IMR-90 (cell line): ENCODE measurements at places on chromosomes 12 and 14. TPM values are rescaled to one million over a fixed set of nuclear protein-coding genes. Genes with fewer than 3 reads are reported as not detected.

The SYT1 gene
- total RNA-seq = 3.0 and 4.2 TPM in 2 replicates

The CATSPERB gene
- not detected in 2 replicates for total RNA-seq

The LRRC10 gene
- total RNA-seq = not detected in 2 replicates

DNA sequence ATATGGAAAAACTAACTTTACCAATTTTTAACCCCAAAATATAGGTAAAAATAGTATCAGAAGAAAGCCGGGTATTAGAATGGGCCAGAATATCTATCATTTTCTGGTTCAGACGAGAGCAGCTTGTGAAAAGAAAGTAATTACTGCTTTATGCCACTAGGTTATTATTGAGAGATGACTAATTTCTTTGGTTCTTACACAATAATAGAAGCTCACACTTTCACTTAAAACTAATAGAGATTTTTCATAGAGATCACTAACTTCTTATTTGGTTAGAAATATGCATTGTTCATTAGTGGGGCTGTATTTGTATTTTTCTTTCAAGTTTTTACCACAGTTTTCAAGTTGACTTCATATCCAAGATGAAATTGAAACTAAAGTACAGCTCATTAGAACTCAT, 1241.2 kb upstream of the FLRT2 start:
- no peaks in the 10 kb centered on the region for H3K27me3 ChIP-seq
- H3K4me1 ChIP-seq = no peaks in the 10 kb centered on the region
- H3K27ac ChIP-seq = no peak overlapping the region
- no peak for DNase-seq

GRCh38 chr12:100141666-100141997, 1.0 kb downstream of the BLTP3B start:
- no peaks in the 10 kb centered on the region for H3K27me3 ChIP-seq
- H3K36me3 ChIP-seq = no peaks in the 10 kb centered on the region
- H3K27ac ChIP-seq = peak overlapping the region; percentile 93
- DNase-seq = peak; percentile 92
- peak overlapping the region; percentile 91 for H3K4me3 ChIP-seq
- H3K4me1 ChIP-seq = peaks cover 9% of the 10 kb centered on the region

DNA sequence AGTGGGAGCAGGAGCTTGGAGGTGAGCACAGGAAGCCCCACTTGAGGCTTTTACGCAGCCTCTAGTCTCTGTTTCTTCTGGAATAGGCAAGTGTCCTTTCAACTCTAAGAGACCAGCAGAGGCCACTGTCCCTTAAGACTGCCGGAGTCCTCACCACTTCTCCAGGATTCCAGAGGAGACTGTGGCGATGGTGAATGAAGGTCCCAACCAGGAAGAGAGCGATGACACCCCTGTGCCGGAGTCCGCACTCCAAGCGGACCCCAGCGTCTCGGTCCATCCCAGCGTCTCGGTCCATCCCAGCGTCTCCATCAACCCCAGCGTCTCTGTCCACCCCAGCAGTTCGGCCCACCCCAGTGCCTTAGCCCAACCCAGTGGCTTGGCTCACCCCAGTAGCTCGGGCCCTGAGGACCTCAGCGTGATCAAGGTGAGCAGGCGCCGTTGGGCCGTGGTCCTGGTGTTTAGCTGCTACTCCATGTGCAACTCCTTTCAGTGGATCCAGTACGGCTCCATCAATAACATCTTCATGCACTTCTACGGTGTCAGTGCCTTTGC, 442 bp downstream of the FLVCR2 start:
- H3K27me3 ChIP-seq = peaks cover 8% of the 10 kb centered on the region
- H3K36me3 ChIP-seq = no peaks in the 10 kb centered on the region
- H3K4me1 ChIP-seq = peaks cover 8% of the 10 kb centered on the region; the same call in 1 of the 2 replicates
- peak; percentile 31 for DNase-seq
- H3K27ac ChIP-seq = peak overlapping the region; percentile 48; the same call in 1 of the 2 replicates

DNA sequence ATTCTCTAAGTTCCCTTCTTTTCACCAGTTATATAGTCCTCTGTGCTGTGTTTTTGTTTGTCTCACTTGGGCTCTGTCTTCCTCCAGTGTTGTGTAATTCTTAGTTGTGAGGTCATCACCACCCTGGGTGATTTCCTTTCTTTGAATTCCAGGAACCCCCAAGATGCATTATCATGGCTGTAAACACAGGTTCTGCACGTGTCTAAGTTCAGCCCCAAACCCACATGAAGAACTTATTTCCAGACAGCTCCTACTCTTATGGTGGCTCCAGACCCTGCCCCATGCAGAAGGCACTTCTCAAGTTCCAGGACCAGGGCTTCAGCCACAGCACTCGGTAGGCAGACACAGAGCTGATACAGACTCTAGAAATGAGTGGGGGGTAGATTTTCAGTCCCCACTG, 560.5 kb downstream of the BCL11B start:
- no peaks in the 10 kb centered on the region for H3K36me3 ChIP-seq
- no peak for DNase-seq
- H3K4me1 ChIP-seq = no peaks in the 10 kb centered on the region

The STYK1 gene
- 0.72 and 1.1 TPM in 2 replicates for total RNA-seq

The PAX9 gene
- total RNA-seq = not detected in 2 replicates

The TSPAN19 gene
- total RNA-seq = not detected in 2 replicates

DNA sequence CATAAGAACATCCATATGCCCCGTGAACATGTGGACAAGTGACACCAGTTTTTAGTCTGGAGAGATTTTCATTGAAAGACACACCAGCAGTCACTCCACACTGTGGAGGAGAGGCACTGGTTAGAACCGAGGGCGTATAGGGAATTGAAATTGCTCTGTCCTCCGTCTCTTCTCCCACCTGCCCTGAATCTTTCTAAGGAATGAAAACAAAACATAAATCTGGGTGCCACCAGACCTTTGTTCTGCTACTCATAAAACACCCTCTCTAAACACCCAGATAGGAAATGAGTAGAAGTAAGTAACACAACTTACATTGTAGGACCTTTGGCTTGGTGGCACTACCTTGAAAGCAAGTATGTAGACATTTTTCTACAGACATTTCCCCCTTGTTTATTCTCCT, 37.1 kb upstream of the STON2 start:
- H3K4me3 ChIP-seq = no peak overlapping the region
- DNase-seq = no peak
- no peak overlapping the region for H3K27ac ChIP-seq
- no peaks in the 10 kb centered on the region; the same call in 1 of the 2 replicates for H3K4me1 ChIP-seq
